Stimulated activated CD4-positive, alpha-beta T cell treated with anti-CD3 and anti-CD28 coated beads, Interleukin-1b, Interleukin-23, amount 100 ng/mL, for 1 hour (primary cell): ENCODE measurements at places on chromosomes 12 and 14.

DNA sequence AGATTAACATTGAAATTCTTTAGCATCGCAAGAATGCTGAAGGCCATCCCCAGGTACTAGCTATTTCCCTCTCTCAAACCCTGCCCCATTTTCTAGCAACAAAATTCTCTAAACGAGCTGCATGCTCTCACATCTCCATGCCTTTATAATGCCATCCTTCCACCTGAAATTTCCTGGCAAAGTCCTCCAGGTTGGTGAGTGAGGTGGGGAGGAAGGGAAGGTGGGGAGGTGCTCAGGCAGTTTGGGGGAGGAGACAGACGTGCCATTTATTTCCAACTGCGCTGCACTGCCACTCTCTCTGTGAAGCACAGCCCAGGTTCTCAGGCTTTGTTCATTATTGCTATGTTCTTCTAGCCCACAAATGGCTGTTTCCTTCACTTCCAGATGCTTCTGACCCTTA is 208.4 kb downstream of the PAWR start:
- no peak for DNase-seq

DNA sequence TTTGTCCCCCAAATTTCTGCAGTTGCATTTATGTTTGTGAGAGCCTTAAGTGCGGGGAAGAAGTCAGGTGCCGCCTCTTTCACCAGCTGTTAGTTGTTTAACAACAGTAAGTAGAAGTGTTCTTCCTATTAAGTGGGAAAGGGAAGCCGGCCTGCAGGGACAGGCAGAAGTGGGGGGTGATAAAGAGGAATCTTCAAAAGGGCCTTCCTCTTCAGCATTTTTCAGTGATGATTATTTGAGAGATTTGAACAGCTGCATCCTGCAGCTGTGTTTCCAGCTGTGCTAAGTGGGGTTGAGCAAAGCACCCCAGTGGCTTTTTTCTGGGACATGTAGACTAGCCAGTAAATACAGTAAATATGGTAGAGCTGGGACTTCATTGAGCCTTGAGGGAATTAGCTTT is 32.1 kb upstream of the SLC38A1 start:
- DNase-seq = no peak

DNA sequence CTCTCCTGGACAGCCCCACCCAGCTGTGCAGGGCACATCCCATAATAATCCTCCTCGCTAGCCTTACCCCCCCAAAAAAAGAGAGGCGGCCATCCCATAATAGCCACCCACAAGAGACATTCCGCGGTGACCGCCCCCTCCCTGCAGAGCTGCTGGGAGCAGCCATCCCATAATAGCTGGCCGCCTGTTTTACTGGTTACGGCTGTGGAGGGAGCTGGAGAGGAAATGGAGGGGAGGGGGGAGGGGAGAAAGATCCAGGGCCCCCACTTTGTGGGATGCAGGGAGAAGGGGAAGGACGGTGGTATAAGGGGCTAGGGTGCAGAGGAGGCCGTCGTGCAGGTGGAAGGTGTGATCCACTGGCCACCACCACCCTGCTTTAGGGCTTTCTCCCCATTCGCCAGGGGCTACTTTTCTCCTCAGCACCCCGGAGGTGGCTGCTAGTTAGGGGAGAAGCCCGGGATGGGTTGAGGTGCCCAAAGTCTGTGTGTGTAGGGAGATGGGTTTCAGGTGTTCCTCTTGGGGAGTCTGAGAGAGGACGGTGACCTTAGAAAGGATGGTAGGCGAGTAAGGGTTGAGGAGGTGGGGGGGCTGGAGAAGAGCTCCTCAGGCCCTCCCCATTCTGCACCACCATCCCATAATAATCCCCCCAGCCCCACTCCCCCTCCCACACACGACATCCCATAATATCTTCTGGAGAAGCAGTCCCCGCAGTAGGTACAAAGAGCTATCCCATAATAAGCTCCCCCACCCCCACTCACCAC is 6.0 kb upstream of the CHD4 start:
- no peak for DNase-seq

DNA sequence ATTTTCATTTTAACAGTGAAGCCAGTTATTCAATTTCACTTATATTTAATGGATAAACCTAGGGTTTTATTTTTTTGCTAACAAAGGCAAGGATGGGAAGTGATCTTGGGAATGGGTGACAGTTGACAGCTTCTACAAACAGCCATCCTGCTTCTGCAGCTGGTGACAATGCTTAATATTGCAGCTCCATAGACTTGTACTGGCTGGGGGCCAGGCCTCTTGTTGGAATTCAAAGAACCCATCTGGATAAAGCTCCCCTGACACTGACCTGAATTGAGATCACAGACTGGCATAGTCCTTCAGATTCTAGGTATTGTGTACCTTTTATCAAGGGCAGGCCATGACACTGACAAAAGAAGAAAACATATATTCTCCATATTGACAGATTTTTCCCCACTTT is 664.6 kb upstream of the FOXG1 start:
- DNase-seq = no peak

DNA sequence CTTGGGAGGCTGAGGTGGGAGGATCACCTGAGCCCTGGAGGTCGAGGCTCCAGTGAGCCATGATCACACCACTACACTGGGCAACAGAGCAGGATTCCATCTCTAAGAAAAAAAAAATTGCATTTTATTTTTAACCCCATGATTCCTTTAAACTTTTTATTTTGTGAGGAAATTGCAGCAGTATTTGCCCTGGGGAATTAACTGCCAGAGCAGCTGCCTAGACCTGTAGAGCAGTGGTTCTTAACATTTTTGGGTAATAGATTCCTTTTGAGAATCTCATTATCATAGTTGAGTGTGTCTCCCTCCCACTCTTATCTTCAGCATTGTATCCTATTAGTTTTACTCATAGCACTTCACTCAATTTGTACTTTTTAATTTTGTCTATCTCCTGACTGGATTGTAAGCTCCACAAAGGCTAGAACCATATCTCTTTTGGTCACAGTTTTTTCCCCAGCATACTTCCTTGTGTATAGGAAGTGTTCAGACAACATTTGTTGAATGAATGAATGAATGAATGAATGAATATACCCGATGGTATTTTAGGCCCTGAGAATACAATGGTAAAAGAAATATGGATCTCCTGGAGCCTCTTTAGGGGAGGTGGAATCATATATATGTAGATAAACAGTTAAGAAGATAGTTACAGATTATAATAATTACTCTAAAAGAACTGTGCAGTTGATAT is 40.6 kb downstream of the BRMS1L start:
- no peak for DNase-seq

DNA sequence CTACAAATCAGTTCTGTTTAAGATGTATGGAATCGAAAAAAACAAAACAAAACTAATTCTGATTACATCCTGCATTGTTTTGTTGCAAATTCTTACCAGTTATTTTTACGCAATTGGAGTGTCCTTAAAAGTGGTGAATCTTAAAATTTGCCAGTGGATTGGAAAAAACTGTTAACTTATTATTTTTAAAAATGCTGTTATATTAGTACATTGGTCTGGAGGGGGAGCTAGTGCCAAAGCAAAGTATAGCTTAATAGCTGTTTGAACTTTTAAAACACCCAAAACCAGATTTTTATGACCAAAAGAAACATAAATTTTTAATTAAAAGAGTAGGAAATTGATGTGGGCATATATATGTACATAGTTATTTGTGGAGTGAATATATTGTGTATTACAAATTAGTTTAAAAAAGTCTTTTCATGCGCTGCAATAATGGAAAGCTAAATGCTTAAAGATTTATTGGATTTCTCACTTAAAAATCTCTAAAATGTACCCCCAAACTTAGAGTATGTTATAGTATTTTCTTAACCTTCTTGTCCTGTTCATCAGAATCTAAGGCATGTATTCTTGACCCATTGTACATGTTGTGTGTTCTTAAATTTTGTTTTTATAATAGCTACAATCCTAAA is 2.5 kb downstream of the FUT8 start:
- no peak for DNase-seq

DNA sequence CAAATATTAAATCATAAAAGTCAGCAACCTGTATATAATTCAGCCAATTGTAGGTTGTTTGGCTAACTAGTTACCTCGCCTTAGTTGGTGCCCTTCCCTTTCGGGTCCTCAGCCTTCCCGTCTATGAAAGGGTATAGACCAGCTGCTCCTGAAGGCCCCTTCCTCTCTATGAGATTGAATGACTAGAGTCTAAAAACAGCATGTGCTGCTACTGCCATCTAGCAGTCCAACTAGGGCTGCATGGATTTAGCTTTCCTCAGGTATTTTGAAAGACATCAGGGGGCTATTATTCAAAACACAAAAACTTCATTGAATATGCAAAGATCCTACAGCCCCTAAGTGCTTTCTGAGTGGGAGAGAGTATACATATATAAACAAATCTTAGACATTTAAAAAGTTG is 37.0 kb upstream of the TMEM263 start:
- no peak for DNase-seq

- DNase-seq = no peak
These were observed 8.0 kb upstream of the ACTN1 start for GRCh38 chr14:68986926-68987652.

GRCh38 chr12:79187032-79187431 is 322.5 kb downstream of the SYT1 start:
- DNase-seq = no peak

DNA sequence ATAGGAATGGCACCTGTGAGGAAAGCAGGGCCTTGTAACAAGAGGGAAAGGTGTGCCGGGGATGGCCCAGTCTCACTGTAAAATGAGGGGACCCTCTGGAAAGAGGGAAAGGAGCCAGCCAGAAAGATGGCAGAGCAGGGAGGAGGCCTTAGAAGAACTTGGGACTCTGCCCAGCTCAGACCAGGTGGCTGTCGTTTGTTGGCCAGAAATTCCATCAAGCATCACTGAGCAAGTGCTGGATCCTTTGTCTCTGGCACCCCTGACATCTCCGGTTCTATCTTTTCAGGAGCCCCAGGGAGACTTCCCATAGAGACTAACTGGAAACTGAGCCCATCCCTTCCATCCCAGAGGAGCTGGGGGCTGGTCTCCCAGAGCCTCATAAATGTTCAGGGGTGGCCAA is 43.3 kb downstream of the DEGS2 start:
- DNase-seq = no peak

GRCh38 chr14:32545095-32545494 is 216.0 kb downstream of the AKAP6 start:
- DNase-seq = no peak

DNA sequence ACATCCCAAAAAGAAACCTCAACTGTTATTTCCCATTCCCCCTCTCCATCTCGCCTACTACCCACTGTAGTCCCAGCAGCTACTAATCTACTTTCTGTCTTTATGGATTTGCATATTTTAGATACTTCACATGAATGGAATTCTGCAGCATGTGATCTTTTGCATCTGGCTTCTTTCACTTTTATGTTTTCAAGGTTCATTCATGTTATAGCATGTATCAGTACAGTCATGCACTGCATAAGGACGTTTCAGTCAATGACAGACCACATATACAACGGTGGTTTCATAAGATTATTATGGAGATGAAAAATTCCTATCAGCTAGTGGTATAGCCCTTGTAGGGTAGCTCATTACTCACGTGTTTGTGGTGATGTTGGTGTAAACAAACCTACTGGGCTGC is 24.5 kb downstream of the PCNX4 start:
- DNase-seq = no peak

DNA sequence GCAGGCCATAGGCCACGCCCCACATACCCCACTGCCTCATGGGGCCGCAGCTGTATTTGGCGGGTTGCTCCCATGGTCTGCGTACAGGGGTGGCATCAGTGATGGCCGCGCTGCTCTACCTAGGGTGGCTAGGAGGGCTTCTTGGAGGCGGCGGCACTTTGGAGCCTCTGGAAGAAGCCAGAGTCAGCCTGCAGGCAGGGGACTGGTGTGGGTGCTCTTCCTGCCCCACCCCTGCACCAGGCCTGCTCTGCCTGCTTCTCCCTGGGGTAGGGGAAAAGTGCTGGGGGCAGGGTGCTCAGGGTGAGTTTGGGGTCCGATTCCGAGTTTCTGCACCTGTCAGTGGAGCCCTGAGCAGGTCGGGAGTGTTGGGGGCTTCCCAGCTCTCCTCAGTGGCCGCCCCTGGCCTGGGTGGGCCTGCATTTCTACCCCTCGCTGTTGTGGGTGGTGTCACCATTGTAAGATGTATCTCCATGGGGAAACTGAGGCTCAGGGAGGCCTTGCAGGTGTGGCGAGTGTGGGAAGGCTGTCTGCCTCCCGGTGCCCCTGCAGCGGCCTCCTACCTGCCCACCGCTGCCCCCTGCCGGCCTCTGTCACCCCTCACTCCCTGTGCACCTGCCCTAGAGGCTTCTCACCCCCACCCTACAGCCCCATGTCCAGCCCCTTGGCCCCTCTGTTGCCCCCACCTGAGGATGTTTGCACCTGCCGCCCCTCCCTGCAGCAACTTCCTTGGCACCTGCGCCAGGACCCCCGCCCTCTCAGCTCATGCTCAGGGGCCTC is 5.5 kb downstream of the CEP170B start:
- no peak for DNase-seq

GRCh38 chr14:94679106-94679810 is 67.1 kb downstream of the SERPINA3 start:
- DNase-seq = no peak

DNA sequence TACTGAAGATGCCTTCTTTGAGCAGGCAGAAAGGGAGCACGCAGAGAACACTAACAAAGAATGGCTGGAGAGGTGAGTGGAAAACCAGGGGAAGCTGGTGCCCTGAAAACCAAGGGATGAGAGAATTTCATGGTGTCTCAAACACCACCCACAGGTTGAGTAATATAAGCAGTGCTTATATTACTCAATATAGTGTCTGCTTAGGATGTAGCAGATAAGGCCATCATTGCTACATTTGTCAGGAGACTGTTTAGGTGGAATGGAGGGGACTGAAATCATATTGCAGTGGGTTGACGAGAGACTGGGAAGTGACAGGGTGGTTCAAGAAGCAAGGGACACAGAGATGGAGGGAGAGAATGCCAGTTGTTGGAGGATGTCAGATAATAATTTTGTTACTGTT is 20.6 kb downstream of the PKP2 start:
- no peak for DNase-seq

- DNase-seq = no peak
These were observed 339.3 kb upstream of the SFSWAP start for GRCh38 chr12:131371401-131372170.

GRCh38 chr14:99679111-99679510 is 5.0 kb upstream of the CYP46A1 start:
- no peak for DNase-seq

- no peak for DNase-seq
These were observed 987 bp downstream of the CCER1 start for GRCh38 chr12:90953956-90954421.

- no peak for DNase-seq
These were observed 5.4 kb upstream of the DCP1B start for GRCh38 chr12:2009623-2010022.
